ENCODE measurements at places on chromosomes 16 and 17.

DNA sequence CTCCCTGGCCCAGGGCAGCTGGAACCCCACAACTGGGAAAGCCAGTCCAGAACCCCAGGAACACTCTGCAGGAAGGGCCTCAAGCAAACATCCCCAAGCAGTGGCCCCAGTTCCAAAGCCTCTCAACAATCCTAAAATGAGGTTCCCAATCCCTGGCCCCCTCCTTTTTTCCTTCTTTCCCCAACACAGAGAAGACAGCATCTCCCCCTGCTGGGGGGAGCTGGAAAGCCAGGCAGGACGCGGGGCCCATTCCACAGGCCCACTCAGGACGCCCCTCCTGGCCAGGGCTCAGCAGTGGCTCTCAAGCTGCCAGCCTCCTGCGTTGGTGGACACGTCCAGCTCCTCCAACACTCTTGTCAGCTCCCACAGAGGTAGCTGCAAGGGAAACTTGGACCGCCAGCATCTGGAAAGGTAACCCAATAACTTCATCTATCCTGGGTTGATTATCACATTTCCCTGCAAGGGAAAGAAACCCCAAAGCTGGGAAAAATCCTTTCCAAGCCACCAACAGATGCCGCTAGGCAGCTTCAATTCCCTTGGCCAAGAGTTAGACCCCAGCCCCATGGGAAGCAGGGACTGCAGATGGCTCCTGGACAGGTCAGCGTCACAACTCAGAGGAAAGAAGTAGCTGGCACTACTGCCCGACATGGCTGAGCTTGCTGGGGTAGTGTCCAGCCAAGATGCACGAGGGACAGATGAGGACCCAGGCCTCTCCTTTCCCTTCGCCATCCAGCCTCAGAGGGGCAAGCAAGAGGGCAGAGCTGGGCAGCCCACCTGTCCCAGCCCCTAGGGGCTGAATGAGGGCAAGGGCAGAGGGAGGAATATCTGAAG, 7.6 kb downstream of the HDAC5 start:
- DNase-seq = no peak

DNA sequence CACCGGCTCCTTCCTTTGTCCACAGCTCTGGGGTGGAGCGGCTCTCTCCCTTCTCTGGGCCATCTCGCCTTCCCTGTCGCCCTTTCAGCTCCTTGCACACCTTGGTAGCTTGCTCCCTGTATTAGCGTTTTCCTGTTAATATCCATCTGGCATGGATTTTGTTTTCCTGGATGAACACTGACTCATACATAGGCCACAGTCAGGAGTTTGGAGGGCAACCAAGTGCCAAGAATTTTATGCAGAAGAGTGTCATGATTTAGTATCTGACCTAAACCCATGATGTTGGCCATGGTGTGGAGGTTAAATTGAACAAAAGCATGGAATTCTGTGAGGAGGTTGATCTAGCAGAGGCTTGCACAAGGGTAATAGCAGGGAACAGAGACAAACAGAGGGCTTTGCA, 180.9 kb downstream of the AIPL1 start:
- DNase-seq = no peak

GRCh38 chr16:11276896-11277593, 765 bp upstream of the PRM2 start:
- DNase-seq = no peak

DNA sequence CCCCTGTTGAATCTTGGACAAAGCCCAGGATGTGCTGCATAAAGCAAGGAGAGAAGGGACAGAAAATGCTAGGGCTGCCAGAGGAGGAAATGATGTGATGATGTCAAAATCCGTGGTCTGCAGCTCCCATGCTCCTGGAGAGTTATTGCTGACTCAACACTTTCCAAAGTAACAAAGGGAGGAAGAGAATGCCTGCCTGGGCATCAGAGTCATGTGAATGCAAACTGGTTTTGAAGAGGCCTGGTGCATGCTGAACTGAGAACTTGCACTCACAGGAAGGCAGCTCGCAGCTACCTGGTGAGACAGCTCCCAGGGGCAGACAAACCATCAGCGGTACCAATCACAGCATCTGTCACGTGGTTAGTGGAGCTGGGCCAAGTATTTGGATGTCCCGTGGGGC, 2.8 kb downstream of the MARVELD3 start:
- no peak for DNase-seq

- DNase-seq = no peak
These were observed 24.1 kb downstream of the ALOX15B start for GRCh38 chr17:8062807-8063483.

- no peak for DNase-seq
These were observed 15.9 kb downstream of the PSMB3 start for GRCh38 chr17:38768417-38768816.

DNA sequence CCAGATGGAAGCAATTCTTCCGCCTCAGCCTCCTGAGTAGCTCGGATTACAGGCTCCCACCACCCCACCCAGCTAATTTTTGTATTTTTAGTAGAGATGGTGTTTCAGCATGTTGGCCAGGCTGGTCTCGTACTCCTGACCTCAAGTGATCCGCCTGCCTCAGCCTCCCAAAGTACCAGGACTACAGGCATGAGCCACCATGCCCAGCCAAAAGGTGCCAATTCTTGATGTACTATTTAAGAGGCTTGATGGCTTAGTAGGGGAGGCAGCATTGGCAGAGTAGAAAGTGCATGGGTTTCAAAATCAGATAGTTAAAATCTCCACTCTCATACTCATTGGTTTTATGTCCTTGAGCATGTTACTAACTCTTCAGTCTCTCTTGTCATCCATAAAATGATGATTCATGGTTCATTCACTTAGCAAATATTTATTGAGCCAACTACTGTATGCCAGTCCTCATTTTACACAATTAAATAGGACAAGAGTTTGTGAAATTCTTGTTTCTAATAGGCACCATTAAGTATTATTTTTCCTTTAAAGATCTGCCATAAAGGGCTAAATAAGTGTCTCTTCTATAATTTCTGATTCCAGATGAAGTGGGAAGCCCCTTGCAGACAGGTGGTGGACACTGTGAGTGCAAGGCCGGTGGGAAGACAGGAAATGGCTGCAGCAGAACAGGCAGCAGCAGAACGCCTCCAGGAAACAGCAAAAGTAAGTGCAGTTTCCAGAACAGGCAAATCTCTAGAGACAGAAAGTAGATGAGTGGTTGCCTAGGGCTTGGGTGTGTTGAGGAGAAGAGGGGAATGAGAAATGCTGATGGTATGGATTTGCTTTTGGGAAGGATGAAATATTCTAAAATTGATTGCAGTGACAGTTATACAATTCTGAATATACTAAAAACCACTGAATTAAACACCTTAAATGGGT, 8.2 kb upstream of the RPL27 start:
- no peak for DNase-seq

DNA sequence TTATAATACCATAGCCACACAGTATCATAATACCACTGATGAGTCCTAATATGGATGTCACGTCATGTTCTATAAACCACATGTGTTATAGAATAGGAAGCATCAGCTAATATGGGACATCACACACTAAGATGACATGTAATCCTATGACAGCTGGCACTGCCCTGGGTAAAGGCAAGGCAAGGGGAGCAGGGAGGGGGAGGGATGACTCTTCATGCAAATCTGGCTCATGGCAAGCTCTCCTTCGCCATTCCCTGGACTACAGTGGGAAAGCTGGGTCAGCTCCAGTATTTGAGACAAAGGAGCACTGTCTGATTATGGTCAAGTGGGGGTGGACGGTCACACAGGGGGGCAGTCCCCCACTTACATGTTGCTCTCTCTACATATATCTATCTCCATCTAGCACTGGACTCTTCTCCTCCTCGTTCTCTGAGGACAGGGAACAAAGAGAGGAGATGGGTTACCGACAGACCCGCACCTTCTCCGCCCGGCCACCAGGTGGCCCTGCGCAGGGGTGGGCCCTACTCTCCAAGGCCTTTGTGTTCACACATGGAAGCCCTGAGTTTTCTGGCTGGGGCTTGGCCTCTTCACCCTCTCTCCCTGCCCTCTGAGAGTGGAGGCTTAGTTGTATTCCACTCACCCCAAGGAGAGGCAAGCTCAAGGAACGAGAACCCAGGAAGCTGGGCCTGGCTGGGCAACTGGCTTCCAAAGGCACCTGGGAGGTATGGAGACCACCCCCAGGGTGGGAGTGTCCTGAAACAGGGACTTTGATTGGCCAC, 23.4 kb upstream of the MPO start:
- DNase-seq = no peak

DNA sequence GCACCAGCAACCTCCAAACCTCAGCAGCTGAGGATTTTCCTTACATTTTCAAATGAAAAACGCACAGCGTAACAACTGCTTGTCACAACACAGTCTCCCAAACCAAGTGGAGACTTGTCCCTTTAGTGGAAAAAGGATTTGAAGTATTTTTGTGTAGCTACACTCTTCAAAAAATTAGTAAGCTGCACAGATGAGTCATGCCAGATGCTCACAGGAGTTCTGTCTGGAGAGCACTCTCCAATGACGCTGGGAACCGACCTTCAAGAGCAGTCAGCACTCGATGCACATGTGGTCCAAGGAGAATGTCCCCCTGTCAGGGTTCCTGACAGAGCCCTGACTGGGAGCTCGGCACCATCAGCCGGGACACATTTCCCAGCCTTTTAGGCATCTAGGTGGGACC, 39.8 kb downstream of the MAP1LC3B start:
- DNase-seq = no peak

DNA sequence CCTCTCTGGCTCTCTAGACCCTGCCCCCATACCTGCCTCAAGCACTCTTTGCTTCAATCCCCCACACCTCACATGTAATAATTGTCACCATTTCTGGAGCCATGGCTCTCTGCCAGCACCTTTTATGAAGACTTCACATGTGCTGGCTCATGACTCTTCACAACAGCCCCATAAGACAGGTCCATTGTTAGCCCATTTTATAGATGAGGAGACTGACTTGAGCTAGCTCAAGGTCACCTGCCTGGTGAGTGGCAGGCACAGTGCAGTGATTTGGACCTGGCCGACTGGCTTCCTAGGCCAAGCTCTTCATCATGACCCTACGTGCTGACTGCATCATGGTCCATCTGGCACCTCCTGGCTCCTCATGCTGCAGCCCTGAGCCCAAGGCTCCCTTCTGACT, 25.0 kb downstream of the FAM20A start:
- DNase-seq = no peak

GRCh38 chr17:11318207-11318606, 77.2 kb downstream of the SHISA6 start:
- DNase-seq = no peak

- DNase-seq = no peak
These were observed 72.5 kb downstream of the RBFOX1 start for GRCh38 chr16:7405166-7405565.

DNA sequence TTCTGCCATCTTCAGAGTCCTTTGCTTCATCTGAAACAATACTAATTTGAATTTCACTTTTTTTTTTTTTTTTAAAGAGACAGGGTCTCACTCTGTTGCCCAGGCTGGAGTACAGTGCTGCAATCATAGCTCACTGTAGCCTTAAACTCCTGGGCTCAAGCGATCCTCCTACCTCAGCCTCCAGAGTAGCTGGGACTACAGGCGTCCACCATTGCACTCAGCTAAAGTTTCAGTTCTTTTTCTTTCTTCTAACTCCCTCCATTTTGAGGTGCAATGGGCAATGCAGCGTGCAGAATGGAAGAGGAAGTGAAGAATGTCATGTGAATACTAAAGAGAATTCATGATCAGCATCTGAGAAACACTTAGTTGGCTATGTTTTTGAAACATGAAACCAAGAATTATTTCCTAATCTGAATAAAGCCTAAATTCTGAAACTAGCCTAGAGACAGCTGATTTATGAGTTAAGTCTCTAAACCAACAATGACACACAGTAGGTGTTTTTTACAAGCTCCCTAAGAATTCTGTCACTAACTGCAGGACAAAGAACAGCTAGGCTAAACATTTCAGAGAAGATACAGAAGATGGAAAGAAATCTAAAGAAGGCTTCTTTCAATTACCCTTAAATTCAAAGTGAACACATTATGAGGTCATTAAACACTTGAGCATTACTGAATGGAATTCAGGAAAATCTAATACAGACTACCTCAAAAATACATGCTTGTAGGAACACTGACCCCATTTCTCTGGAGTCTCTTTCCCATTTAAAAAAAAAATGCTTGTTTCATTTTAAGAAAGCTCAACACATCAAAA, 21.0 kb downstream of the SNN start:
- no peak for DNase-seq

- DNase-seq = no peak
These were observed 1.2 kb upstream of the RARA start for GRCh38 chr17:40307740-40308239.

GRCh38 chr17:30326809-30327208, 7.0 kb downstream of the TMIGD1 start:
- DNase-seq = no peak

DNA sequence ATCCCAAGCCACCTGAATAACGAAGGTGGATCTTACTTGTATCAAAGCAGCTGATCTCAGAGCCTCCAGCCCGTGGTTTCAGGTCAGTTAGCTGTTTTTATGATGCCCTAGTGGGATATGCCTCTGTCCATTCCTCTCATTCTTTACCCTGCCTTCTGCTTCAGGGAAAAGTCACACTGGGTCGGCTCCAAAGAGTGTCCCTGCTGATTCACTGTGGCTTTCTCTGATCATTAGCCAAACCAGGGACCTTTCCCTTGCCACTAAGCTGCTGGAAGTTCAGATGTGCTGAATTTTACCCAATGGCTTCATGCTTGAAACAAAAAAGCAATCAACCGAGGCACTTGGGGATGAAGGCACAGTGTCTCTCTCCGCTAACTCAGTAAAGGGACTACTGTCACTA, 170.2 kb upstream of the SALL1 start:
- DNase-seq = no peak

DNA sequence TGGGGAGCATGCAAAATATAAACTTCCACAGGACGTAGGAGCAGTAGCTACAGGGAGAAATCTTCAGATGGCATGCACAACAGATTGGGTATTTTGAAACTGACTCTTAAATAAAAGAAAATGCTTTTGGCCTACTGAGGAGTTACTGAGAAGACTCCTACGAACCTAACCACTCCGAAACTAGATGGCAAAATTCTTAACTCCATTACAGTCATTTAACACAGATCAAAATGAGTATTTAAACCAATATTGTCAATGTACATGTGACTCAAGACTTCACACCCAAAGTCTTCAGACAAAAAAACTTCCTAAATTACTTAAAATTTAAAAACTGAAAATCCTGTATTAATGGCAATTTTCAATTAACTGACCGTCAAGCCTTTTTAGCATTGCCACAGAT, 8.4 kb upstream of the TERB1 start:
- DNase-seq = no peak

DNA sequence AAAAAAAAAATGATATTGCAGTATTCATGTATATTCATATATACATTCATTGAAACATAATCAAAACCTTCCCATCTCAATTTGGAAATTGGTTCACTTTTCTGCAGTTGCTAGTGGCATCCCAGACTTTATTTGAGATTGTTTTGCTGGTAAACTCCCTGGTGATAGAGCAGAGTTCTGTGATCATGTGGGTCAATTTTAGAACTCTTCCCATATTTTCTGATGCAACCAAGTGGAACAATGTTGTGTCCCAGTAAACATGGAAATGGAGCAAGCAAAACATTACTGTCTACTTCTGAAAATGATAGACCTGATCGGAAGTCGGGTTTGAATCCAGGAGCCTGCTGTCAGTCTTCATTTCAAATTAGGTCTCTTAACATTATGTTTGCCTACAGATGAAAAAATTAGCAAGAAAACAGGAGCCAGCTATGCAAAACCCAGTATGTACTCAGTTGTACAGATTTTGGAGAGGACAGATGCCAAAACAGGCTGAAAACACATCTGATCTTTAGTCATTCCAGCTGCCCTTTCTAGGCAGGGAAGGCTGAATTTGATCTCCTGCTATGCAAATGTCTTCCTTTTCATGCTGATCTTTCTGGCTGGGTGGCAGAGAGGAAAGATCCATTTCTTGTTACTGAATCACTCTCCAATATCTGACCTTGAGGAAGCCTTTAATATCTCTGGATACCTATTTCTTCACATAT, 786.6 kb upstream of the SOX9 start:
- DNase-seq = no peak

All from activated CD8-positive, alpha-beta memory T cell treated with anti-CD3 and anti-CD28 coated beads for 1 hour (primary cell).